ENCODE measurements at places on chromosomes 11 and 22.

DNA sequence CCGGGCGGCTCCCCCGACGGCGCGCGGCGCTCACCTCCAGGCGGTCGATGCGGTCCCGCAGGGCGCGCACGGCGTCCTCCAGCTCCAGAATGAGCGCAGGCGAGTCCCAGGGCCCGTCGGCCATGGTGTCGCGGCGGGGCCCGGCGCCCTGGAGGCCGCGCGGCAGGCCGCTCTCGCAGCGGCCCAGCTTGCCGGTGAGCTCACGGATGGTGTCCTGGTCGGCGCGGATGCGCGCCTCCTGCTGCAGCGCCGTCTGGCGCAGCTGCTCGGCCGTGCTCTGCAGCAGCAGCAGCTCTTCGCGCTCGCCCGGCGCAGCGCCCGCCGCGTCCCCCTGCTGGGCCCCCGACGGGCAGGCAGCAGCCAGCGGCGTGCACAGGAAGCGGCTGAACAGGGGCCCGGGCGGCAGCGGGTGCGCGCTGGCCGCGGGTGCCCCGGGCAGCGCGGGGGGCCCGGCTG lies 599 bp downstream of the NPTXR start:
- DNase-seq: no peak

DNA sequence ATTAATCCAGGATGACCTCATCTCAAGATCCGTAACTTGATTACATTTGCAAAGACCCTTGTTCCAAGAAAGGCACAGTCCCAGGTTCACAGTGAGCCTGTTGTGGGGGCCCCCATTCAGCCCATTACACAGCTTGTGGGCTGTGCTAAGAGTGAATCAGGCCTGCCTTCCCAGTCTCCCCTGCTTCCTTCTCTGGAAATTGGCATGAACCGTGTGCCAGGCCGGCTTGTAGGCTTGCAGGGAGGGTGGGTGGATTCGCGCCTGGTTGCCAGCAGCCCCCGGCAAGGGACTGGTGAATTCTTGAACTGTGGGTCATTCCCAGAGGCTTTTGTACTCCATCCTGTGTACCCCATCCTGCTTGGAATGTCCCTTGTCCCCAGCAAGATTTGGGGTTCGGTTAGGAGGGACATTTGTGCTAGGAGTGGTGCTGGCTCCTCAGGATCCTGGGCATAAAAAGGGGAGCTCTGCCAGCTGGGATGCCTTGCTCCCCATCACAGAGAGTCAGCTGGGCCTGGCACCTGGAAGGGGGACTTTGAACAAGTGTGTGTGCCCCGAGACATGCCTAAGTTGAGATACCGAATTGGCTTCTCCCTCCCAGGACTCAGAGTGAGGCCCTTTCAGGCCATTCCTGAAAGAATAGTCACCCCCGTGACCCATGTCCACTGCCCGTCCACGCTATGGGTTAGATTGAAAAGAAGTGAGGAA lies 818.2 kb downstream of the BRD1 start:
- DNase-seq: no peak

DNA sequence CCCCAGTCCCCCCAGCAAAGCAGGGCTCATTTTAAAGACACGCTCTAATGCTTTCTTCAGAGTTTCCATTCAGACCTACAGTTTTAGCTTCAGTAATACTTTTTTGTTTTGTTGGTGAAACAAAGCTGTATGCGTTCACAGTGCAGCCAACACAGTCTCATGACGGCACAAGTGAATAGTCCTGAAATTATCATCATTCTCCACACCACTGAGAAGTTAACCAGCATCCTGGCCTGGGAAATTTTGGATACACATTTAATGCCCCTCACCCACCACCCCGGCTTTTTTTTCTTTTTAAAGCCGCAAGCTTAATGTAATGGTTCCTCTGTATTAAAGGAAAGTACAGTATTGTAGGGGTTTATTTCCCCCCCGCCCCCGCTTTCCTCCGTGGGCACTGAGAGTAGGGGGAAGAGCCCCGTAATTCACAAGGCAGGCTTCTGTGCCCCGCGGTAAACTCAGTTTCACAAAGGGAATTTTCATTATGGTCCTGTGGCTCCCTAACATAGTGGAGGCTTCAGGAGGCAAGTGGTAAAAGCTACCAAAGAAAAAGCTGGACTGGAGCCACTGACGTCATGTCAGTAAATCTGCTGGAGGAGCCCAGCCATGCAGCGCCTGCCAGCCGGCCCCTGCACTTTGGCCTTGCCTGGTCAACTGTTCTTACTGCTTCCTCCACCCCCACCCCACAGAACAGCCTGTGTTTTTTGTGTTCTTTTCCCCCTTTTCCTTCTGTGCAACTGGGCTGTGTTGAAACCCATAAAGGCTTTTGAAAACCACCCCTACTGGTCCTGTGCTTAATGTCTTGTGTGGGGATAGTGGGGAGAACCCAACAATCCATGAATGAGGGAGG lies 18.2 kb downstream of the TEAD1 start:
- peak; percentile 21 for DNase-seq

DNA sequence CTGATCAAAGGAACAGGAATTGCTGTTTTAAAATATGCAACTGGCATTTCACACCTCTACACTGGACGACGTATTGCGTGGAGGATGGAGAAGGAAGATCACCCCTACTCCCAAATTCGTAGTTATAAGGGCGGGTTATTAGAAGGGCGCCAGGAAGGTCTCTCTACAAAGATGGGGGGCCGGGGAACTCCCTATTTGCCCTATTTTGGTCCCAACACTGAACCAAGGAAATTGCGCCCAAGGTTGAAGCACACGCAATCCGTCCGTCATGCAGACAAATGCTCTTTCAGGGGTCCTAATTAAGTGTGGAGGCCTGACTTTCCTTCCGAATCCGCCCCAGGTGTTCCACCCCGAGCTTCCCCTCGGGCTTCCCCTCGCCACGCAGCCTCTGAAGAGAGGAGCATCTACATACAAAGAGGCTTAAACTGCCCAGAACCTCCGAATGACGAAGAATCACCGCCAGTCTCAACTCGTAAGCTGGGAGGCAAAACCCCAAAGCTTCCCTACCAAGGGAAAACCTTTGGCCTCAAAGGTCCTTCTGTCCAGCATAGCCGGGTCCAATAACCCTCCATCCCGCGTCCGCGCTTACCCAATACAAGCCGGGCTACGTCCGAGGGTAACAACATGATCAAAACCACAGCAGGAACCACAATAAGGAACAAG lies 396 bp downstream of the NPAT start:
- no peak for DNase-seq

- no peak for DNase-seq
These were observed 29.2 kb upstream of the SCN3B start for GRCh38 chr11:123683428-123684170.

GRCh38 chr22:36081023-36081431 lies 52.4 kb upstream of the RBFOX2 start:
- DNase-seq: no peak

DNA sequence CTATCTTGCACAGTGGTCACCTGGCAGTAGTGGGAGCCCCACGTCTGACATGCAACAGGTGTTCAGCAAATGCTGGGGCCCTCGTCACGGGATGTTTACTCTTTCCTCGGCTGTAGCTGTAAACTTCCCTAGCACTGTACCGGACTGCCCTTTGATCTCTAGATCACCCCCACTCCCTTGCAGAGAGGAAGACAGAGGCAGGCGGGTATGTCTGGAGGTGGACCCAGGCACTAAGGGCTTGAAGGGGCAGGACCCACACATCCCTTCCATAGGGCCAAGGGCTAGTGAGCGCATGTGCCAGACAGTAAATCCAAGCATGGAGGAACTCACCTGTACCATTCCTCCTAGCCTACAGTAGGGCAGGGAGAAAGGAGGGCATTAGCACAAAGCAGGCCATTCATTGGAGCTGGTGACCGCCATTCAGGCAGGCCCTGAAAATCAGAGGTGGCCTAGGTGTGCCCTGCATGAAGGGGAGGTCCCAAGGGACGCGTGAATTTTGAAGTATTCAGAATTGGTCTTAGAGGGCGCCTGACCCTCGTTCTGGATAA lies 1.9 kb upstream of the SMTN start:
- DNase-seq: no peak

DNA sequence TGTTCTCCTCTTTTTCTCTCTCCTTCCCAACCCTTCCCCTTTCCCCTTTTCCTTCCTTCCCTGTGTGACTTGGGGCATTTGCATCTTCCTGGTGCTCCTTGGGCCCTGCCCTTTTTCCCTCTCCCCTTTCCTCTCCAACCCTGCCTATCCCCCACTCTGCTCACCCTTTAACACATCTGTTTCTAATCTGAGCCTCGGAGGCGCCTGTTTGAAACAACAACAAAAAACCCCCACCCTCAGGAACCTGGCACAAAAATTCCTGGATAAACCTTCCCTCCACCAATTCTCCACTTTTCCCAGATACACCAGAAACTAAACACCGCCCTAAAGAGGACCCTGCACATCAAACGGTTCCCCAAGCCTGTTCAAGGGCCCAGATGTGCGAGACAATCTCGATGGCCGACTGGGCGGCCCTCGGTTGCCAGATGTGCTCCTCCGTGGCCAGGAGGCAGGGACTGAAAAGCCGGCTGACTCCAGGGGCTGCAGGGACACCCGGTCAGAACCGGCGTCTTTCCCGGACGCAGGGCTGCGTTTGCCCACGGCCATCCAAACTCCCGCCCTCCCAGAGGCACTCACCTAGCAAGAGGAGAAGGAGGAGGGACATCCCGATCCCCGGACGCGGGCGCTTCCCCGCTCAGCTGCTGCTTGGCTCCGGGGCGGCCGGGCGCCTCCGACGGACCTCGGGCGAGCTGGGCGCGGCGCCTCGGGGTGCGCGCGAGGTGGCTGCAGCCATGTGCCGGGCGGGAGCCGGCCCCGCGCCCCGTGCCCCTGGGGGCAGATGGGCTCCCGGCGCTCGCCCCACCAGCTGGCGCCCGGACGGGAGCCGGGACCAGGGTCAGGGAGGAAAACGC lies 486 bp downstream of the CLMP start:
- DNase-seq: no peak

DNA sequence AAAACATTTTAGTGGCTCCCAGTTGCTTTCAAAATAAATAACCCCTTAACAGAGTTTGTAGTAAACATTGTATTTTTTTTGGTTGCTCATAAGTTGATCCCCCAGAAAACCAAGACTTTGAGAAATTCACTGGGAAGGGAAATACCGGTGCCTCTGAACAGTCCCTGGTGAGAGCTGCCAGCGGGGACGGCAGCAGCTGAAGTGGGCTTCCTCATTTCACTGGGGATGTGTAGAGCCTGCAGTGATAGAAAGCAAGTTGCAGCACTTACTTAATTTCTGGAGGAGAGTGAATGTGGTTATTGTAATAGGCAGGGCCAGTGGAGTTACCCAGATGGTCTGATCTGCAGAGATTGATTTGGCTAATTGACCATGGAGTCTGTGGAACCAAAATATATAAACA lies 18.6 kb upstream of the MCHR1 start:
- no peak for DNase-seq

GRCh38 chr11:111585371-111585770 lies 16.9 kb upstream of the SIK2 start:
- DNase-seq: no peak

GRCh38 chr11:130465263-130465662 lies 16.8 kb downstream of the ADAMTS15 start:
- no peak for DNase-seq

DNA sequence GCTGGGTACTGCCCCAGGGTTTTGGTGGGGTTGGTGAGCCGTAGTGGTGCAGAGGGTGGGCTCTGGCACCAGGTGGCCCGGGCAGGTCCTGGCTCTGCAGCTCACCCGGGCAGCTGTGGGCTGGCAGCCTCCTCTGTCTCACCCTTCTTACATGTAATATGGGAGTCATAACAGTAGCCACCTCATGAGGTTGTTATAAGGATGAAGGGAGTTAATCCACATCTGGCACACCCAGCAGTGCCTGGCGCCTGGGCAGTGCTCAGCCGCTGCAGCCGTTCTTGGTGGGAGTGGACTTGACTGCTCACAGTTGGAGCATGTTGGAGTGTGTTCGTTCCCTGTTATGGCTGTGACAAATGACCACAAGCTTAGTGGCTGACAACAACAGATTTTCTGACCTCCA lies 28.7 kb downstream of the IGHMBP2 start:
- DNase-seq: no peak

GRCh38 chr11:8102296-8102915 lies 21.4 kb downstream of the TUB start:
- no peak for DNase-seq

DNA sequence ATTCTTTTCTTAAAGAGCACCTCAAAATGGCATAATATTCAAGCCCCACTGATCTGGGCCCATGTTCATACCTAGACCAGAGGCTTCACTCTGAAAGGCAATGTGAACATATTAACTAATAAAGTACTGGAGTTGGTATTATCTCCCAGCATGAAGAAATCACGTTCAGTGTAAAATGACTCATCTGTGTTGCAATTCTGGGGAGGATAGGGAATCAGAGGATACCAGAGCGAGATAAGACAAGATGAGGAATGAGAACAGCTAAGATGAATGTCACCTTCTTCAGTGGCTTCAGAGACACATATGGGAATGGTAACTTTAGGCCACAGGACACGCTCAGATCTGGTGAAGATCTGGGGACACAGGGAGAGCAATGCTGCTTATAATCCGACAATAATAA lies 121.1 kb downstream of the NTM start:
- no peak for DNase-seq

- no peak for DNase-seq
These were observed 8.8 kb upstream of the RPL3 start for GRCh38 chr22:39327995-39328754.

GRCh38 chr11:74050465-74050864 lies 41.6 kb upstream of the UCP3 start:
- DNase-seq: no peak

- no peak for DNase-seq
These were observed 586.8 kb downstream of the NTM start for GRCh38 chr11:131957201-131957600.

GRCh38 chr22:45703758-45704157 lies 32.1 kb downstream of the ATXN10 start:
- no peak for DNase-seq

GRCh38 chr11:33802194-33802950 lies 28.1 kb upstream of the FBXO3 start:
- DNase-seq: peak; percentile 41

DNA sequence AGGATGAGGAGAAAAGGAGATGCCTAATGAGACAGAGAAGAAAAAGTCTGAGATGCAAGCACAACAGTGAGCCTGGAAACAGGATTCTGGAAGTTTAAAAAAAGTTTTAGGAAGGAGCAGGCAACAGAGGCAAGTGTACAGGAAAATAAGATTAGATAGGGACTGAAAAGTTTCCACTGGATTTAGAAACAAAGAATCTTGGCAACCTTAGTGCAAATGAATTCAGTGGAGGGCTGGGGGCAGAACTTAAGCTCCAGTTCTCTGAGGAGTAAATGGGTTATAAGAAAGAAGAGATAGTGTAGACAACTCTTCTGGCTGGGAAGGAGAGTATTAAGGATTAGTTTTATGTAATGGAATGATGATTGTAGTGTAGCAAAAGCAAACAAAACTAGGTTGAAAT lies 628.8 kb upstream of the CCDC90B start:
- no peak for DNase-seq

- DNase-seq: no peak
These were observed 40.4 kb downstream of the GAB4 start for GRCh38 chr22:16967453-16968217.
